ENCODE measurements at places on chromosomes 5 and 9.
A peak's percentile ranks its signal among the peaks of the same experiment; 100 is the strongest.

DNA sequence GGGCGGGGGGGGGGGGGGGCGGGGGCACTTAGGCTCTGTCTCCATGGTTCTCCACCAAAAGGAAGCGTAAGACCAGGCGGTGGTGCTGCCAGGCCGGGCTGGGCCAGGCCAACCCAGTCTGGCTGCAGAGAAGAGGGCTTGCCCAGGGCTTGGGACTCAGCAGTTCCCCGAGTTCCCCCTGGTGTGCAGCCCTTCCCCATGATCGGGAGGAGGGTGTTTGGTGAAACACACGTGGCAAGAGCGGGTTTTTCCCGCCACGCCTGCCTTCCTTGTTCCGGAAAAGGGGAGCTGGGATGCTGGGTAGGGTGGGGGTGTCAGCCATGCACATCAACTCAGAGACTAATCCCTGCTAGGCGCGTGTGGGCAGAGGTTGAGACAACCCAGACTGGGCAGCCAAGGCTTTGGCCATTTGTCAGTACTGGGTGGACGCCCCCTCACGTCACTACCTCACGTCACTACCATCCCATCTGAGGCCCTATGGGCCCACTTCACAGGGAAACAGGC lies 32.9 kb downstream of the PRRX2 start:
- peaks cover 21% of the 10 kb centered on the region for H3K27me3 ChIP-seq
- DNase-seq, result no peak
- no peaks in the 10 kb centered on the region for H3K36me3 ChIP-seq

DNA sequence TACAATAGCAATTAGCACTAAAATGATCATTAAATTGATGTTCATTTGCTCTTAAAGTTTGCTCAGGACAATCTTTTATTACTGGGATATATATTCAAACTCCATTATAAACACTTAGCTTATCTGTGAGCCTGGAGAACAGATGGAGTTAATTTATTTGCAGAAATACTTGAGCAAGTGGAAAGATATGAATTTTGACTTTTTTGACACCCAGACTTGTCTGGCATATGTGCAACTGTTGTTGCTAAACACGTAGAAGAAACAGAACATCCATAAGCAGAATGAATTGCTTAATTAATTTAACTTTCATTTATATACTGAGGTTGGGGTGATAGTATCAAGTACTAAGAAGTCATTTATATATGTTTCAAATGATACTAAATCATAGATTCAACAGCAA lies 820.7 kb upstream of the TYRP1 start:
- no peaks in the 10 kb centered on the region for H3K4me1 ChIP-seq
- H3K27me3 ChIP-seq, result no peaks in the 10 kb centered on the region
- DNase-seq, result no peak
- H3K27ac ChIP-seq, result no peak overlapping the region

DNA sequence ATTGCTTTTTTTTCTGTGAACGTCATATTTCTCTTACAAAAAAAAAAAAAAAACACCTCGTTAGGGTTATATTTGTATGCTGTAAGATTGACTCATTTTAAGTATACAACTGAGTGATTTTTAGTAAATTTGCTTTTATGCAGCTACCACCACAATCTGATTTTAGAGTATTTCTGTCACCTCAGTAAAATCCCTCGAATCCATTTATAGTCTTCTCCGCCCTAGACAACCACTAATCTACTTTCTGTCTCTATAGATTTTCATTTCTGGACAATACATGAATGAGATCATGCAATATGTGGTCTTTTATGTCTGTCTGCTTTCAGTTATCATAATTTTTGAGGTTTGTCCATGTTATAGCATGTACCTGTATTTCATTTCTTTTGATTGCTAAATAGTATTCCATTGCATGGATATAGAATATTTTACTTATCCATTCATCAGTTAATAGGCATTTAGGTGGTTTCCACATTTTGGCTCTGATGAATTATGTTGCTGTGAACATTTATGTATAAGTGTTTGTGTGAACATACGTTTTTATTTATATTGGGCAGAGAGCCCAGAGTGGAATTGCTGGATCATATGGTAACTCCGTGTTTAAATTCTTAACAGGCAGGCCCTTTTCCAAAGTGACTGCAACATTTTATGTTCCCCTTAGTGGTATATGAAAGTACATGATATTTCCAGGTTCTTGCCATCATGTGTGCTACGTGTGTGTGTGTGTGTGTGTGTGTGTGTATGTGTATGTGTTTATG lies 171.4 kb downstream of the SGCD start:
- H3K27me3 ChIP-seq, result peaks cover 2% of the 10 kb centered on the region
- DNase-seq, result no peak
- no peaks in the 10 kb centered on the region for H3K36me3 ChIP-seq
- no peaks in the 10 kb centered on the region for H3K4me1 ChIP-seq
- H3K27ac ChIP-seq, result no peak overlapping the region

- peaks cover 21% of the 10 kb centered on the region for H3K36me3 ChIP-seq
- no peak overlapping the region for H3K4me3 ChIP-seq
- H3K27ac ChIP-seq, result no peak overlapping the region
- H3K27me3 ChIP-seq, result peaks cover 16% of the 10 kb centered on the region
- H3K4me1 ChIP-seq, result peaks cover 11% of the 10 kb centered on the region
Measured at GRCh38 chr5:102867992-102868662, 113.0 kb downstream of the PAM start.

GRCh38 chr9:112752334-112753125 lies 2.0 kb downstream of the SNX30 start:
- no peak overlapping the region for H3K4me3 ChIP-seq
- H3K27me3 ChIP-seq, result peaks cover 8% of the 10 kb centered on the region
- DNase-seq, result no peak

DNA sequence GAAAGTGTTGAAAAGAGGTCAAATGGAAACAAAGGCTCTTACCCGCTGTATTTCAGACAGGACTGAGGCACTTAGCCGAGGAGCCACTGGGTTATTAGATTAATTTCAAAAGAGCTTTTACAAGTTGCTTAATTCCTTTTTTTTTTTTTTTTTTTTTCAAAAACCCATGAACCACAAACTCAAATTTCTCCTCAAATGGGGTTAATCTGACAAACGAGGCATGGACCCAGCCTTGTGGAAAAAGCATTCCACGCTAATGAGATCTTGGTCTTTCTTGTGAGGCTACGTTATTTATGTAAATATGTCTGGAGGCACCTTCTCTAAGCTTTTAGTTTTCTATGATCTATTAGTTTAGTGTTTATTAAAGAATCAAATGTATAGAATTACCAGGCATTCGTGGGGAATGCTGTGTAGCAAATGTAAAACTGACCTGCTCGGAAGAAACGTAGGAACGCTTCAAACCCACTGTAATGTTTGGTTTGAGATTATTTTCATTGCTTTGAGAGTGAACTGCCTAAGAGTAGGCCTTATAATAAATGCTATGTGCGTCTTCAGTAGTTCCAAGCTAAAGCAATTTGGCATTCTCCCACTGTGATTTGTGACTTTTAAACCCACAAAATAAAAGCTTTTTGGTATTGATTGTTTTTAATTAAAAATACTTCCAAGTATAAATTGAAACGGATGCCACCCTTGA lies 134.7 kb downstream of the CDH6 start:
- DNase-seq, result no peak
- H3K4me3 ChIP-seq, result no peak overlapping the region
- H3K36me3 ChIP-seq, result no peaks in the 10 kb centered on the region
- no peaks in the 10 kb centered on the region for H3K4me1 ChIP-seq
- H3K27ac ChIP-seq, result no peak overlapping the region

- H3K4me1 ChIP-seq, result no peaks in the 10 kb centered on the region
- no peak overlapping the region for H3K4me3 ChIP-seq
- H3K27ac ChIP-seq, result no peak overlapping the region
Measured at GRCh38 chr9:132961002-132961401, 16.6 kb upstream of the TSC1 start.

DNA sequence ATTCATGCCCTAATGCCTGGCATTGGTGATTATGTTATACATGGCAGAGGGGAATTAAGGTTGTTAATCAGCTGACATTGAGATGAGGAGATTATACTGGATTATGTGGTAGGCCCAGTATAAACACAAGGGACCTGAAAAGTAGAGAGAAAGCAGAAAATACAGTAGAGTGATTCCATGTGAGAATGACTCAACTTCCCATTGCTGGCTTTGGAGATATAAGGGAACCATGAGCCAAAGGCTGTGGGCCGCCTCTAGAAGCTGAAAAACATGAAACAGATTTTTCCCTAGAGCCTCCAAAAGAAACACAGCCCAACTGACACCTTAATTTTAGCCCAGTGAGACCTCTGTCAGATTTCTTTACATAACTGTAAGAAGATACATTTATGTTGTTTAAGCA lies 65.0 kb upstream of the CTXN3 start:
- no peaks in the 10 kb centered on the region for H3K4me1 ChIP-seq
- no peak overlapping the region for H3K27ac ChIP-seq
- no peak for DNase-seq
- H3K4me3 ChIP-seq, result no peak overlapping the region

DNA sequence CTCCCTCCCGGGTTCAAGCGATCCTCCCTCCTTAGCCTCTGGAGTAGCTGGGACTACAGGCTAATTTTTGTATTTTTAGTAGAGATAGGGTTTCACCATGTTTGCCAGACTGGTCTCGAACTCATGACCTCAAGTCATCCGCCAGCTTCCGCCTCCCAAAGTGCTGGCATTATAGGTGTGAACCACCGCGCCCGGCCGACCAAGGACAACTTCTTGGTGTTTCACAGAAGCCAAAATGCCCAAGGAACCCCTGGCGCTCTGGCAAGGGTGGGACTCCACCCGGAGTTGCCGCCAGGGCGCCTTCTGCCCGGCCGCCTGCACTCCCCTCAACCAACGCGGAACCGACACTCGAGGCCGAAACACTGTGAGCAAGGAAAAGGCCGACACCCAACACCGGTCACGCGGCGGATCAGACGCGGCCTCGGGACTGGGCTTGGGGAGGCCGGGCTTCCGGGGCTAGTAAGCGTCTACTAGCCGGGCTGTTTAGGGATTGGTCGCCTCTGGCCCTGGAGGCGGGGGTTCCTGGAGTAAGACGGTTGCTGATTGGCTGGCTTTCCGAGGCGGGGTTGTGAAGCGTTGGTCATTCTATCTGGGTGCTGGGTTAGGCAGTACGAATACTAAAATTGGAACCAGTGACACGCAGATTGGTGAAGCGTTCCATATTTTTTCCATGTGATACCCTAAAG lies 7.7 kb upstream of the CFAP157 start:
- peaks cover 11% of the 10 kb centered on the region for H3K4me1 ChIP-seq
- no peaks in the 10 kb centered on the region for H3K36me3 ChIP-seq
- peak overlapping the region; percentile 51 for H3K4me3 ChIP-seq
- H3K27ac ChIP-seq, result peak overlapping the region; percentile 50
- DNase-seq, result peak; percentile 83

- no peak overlapping the region for H3K4me3 ChIP-seq
- no peak overlapping the region for H3K27ac ChIP-seq
Measured at GRCh38 chr9:120650352-120650751, 63.9 kb downstream of the MEGF9 start.

DNA sequence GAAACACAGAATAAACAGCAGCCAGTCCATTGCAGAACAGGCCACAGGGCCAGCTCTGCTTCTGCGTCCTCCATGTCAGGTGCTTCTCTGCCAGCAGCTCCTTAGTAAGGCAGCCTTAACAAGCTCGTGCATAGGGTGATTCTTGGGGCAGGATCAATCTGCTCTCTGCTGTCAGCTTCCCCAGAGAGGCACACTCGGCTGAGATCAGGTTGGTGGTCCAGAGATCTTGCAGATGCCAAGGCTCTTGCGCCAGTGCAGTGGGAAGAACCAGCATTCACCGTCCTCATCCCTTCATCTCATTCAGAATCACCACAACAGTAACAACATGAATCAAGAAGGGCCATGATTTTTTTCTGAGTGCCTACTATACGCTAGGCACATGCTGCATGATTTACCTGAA lies 49.0 kb upstream of the ALDH1B1 start:
- H3K36me3 ChIP-seq, result no peaks in the 10 kb centered on the region
- no peak for DNase-seq
- peaks cover 2% of the 10 kb centered on the region for H3K27me3 ChIP-seq
- H3K4me1 ChIP-seq, result no peaks in the 10 kb centered on the region
- H3K27ac ChIP-seq, result no peak overlapping the region

GRCh38 chr9:112233769-112234168 lies 58.7 kb upstream of the SUSD1 start:
- H3K36me3 ChIP-seq, result peaks cover 41% of the 10 kb centered on the region
- DNase-seq, result no peak
- no peaks in the 10 kb centered on the region for H3K27me3 ChIP-seq
- H3K4me3 ChIP-seq, result no peak overlapping the region
- peaks cover 4% of the 10 kb centered on the region for H3K4me1 ChIP-seq

- H3K27me3 ChIP-seq, result no peaks in the 10 kb centered on the region
- H3K27ac ChIP-seq, result no peak overlapping the region
- H3K4me3 ChIP-seq, result no peak overlapping the region
- peaks cover 29% of the 10 kb centered on the region for H3K36me3 ChIP-seq
Measured at GRCh38 chr5:143074414-143074996, 304.3 kb downstream of the ARHGAP26 start.

GRCh38 chr9:117815948-117816347 lies 111.7 kb downstream of the TLR4 start:
- peaks cover 28% of the 10 kb centered on the region for H3K27me3 ChIP-seq
- H3K4me3 ChIP-seq, result no peak overlapping the region
- no peak for DNase-seq
- no peaks in the 10 kb centered on the region for H3K4me1 ChIP-seq
- H3K27ac ChIP-seq, result no peak overlapping the region

DNA sequence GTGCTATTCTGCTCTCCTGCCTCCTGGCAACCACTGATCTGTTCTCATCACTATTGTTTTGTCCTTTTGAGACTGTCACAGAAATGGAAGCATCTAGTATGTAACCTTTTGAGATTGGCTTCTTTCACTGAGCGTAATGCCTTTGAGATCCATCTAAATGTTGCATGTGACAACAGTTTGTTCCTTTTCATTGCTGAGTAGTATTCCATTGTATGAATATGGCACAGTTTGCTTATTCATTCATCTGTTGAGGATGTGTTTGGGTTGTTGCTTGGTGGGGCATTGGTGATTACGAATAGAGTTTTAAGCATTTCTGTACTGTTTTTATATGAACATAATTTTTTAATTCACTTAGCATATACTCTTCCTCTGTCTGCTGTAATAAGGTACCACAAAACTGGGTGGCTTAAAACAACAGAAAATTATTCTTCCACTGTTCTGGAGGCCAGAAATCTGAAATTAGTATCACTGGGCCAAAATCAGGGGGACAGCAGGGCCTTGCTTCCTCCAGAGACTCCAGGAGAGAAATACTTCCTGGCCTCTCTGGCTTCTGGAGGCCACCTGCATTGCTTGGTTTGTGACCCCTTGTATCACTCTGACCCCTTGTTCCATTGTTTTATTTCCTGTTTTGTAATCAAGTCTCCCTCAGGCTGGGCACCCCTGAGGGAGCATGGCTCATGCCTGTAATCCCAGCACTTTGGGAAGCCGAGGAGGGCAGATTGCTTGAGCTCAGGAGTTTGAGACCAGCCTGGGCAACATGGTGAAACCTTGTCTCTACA lies 53.0 kb downstream of the EXOSC2 start:
- H3K36me3 ChIP-seq, result no peaks in the 10 kb centered on the region
- H3K27me3 ChIP-seq, result no peaks in the 10 kb centered on the region
- no peak overlapping the region for H3K4me3 ChIP-seq

DNA sequence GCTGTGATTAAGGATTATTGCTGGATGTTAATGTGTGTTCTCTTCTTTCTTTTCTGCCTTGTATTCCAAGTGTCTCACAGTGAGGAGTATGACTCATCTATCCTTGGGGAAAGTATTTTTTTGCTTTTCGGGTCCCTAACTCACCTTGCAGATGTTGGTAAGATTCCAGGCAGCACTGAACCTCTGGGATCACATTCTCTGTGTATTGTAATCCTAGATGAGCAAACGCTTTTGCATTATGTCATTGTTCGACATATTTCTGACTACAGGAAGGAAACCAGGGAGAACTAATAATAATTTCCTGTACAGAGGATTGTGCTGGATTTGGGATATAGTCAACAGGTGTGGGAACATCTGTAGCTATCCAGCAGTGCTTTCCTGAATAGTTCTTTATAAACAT lies 246.1 kb upstream of the TUT7 start:
- H3K27me3 ChIP-seq, result peaks cover 10% of the 10 kb centered on the region
- no peak for DNase-seq
- H3K4me3 ChIP-seq, result no peak overlapping the region
- no peaks in the 10 kb centered on the region for H3K4me1 ChIP-seq
- H3K27ac ChIP-seq, result no peak overlapping the region
